Natural killer cell treated with Interleukin-12 subunit alpha and Interleukin-12 subunit beta and Interleukin-15 and Interleukin-18, amount 100 ng/mL, for 72 hours (primary cell): ENCODE measurements at places on chromosomes 6 and 20.

DNA sequence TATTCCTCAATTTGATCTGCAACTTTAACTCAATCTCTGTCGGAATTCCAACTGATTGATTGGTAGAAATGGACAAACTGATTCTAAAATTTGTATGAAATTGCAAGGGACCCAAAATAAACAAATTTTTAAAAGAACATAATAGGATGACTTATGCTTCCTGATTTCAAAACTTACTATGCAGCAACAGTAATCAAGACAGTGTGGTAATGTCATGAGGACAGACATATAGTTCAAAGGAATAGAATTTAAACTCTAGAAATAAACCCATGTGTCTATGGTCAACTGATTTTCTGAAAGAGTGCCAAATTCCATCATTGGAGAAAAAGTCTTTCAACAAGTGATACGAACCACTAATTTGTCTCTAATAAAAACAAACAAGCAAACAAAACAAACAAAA lies 1320.1 kb upstream of the GJE1 start:
- no peak for DNase-seq

GRCh38 chr6:21354805-21355238 lies 238.7 kb upstream of the SOX4 start:
- no peak for DNase-seq

DNA sequence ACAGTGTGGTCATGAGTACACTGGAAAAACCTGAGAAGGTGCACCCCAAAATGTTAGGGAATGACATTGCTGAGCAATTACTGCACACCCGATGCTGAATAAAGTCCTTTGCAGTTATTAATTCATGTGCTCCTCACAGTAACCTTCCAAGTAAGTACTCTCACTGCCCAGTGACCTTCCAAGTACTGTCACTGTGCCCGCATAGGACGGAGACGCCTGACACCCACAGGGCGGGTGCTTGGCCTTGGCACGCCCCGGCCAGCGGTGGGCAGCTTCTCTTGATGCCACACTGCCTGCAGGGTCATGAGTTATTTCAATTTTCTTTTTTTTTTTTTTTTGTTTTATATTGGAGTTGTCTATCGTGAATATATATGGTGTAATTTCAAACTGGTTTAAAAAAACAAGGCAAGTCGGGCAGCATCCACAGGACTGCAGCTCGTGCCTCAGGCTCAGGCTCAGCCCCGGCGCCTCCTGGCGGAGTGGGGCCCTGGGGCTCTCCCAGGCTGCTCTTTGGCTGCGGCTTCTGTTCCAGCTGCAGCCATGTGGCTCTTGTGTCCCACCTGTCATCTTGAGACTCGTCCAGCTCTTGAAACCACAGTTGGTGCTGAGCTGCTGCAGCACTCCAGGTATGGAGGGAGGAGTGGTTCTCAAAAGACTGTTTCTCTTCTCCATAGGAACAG lies 27.0 kb downstream of the PNLDC1 start:
- no peak for DNase-seq

GRCh38 chr6:75201901-75202672 lies 3.8 kb downstream of the COL12A1 start:
- DNase-seq, result no peak

DNA sequence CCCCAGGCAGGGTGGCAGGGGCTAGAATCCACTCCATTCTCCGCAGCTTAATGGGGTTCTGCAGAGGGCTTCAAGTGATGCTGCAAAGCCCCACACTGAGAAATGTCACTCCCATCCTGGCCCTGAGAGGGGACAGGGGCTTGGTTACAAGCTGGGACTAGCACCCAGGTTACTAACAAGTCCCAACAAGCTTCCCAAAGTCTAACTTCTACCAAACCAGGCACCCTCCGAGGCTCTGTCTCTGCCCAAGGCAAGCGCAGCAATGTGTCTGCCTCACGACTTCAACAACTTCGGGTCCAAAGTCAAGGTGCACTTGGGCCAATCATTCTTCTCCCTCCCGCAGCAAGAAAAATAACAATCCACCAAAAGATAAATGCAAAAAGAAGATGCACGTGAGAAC lies 45.6 kb downstream of the NFATC2 start:
- no peak for DNase-seq

DNA sequence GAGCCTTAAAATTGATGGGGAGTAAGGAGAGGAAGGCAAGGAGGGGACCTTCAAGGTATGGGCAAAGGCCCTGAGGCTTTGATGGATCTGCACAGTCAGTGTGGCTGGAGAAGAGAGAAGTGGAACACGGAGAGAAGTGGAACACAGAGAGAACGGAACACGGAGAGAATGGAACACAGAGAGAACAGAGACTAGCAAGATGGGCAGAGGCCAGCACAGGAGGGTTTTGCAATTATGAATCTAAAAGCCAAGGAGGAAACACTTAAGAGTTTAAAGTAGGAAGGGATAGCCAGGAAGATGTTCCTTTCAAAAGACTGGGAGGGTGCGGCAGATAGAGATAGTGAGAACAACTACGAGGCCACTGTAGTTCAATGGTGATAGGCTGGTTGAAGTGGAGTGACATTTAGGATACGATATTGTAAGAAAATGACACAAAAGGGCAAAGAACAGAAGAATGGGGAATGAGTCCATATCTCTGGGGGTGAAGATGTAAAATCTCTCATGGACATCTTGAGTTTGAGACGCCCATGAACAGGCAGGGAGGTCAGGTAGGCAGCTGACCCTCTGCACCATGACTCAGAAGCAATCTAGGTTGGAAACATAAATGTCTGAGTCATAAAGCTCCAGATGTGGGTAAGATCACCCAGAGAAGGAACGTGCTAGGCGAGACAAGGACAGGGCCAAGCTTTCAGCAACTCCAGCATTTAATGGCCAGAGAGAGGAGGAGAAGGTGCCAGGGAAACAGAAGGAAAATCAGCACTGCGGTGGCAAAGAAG lies 25.4 kb downstream of the ZMYND8 start:
- no peak for DNase-seq

- no peak for DNase-seq
Observed at GRCh38 chr6:148464319-148465010, 121.8 kb downstream of the SASH1 start.

DNA sequence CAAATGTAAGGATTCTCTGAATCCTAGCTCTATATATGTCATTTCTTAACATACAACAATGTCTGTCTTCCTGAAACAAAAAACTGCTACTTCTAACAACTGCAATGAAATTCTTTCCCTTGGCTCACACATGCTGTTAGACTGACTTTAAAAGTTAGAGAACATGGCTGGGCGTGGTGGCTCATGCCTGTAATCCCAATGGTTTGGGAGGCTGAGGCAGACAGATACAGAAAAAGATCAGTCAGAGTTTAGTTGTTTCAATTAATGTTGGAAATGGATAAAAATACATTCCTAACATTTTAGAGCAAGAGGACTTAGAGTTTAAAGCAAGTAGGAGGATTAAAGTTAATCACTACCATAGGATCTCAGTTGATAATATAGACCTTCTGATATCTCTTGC lies 28.7 kb upstream of the KIAA1586 start:
- no peak for DNase-seq

DNA sequence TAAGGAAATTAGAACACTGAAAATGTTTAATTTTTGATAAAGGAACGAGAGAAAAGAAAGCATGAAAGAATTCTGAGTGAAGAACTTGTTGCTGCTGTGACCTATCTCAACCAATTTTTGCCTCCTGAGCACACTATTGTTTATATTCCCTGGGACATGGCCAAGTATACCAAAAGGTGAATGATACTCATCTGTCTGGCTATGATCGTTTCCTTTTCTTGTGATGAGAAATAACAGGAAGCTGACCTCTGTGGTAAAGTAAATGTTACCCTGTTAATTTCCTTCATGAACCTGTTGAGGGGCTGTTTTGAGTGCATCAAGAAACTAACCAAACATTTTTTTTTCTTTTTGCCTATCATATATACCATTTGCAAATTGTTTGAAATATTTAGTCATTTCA lies 69.1 kb downstream of the FIG4 start:
- DNase-seq, result no peak

- no peak for DNase-seq
Observed at GRCh38 chr20:25690427-25690826, 6.2 kb downstream of the ZNF337 start.

- no peak for DNase-seq
Observed at GRCh38 chr6:18096423-18096822, 26.1 kb downstream of the NHLRC1 start.

GRCh38 chr6:17583811-17584210 lies 16.3 kb upstream of the FAM8A1 start:
- no peak for DNase-seq

GRCh38 chr6:33785778-33786177 lies 3.2 kb downstream of the LEMD2 start:
- DNase-seq, result no peak

GRCh38 chr20:32963176-32963575 lies 41.1 kb downstream of the SUN5 start:
- no peak for DNase-seq

- no peak for DNase-seq
Observed at GRCh38 chr6:51292659-51293058, 474.0 kb downstream of the TFAP2B start.
